Tracheal epithelial cell (primary cell): ENCODE measurements at places on chromosomes 5 and 9. TPM values are rescaled to one million over a fixed set of nuclear protein-coding genes. Genes with fewer than 3 reads are reported as not detected.

SNX18 gene
- 47.5 and 49.9 TPM in 2 replicates for total RNA-seq

INSYN2B gene
- 0.24 and 0.43 TPM in 2 replicates for total RNA-seq

MLLT3 gene
- 19.6 and 26.0 TPM in 2 replicates for total RNA-seq

NUTM2F gene
- total RNA-seq = not detected in 2 replicates

KCNN2 gene
- 0.21 TPM in 1 of 2 replicates, not detected in the other for total RNA-seq

MEGF10 gene
- total RNA-seq = under 0.01 TPM in 2 replicates

YTHDC2 gene
- 12.3 and 17.9 TPM in 2 replicates for total RNA-seq

RNF20 gene
- 22.0 and 23.4 TPM in 2 replicates for total RNA-seq

HNRNPA0 gene
- total RNA-seq = 8.2 and 9.8 TPM in 2 replicates

LAMC3 gene
- not detected in 2 replicates for total RNA-seq

SPATA31C2 gene
- total RNA-seq = not detected in 2 replicates

TMEM174 gene
- not detected in 2 replicates for total RNA-seq

AIF1L gene
- 2.1 and 63.4 TPM in 2 replicates for total RNA-seq

ANKRD34B gene
- 0.96 TPM in 1 of 2 replicates, not detected in the other for total RNA-seq

NCS1 gene
- total RNA-seq = 40.1 and 60.7 TPM in 2 replicates

ARPC5L gene
- total RNA-seq = 20.2 and 28.7 TPM in 2 replicates

GRIN1 gene
- total RNA-seq = 0.21 and 0.48 TPM in 2 replicates

LCN12 gene
- total RNA-seq = 1.2 TPM in 1 of 2 replicates, not detected in the other

PCDHB6 gene
- total RNA-seq = not detected in 2 replicates

MLANA gene
- total RNA-seq = not detected in 2 replicates

CDH6 gene
- 2.3 and 38.6 TPM in 2 replicates for total RNA-seq

PCDHB12 gene
- under 0.01 TPM in 1 of 2 replicates, not detected in the other for total RNA-seq

SGCD gene
- total RNA-seq = 0.43 and 0.96 TPM in 2 replicates

MRNIP gene
- total RNA-seq = 9.4 and 10.6 TPM in 2 replicates

TMED7 gene
- total RNA-seq = 84.8 and 88.9 TPM in 2 replicates
